ENCODE measurements at places on chromosomes 13 and 19.

DNA sequence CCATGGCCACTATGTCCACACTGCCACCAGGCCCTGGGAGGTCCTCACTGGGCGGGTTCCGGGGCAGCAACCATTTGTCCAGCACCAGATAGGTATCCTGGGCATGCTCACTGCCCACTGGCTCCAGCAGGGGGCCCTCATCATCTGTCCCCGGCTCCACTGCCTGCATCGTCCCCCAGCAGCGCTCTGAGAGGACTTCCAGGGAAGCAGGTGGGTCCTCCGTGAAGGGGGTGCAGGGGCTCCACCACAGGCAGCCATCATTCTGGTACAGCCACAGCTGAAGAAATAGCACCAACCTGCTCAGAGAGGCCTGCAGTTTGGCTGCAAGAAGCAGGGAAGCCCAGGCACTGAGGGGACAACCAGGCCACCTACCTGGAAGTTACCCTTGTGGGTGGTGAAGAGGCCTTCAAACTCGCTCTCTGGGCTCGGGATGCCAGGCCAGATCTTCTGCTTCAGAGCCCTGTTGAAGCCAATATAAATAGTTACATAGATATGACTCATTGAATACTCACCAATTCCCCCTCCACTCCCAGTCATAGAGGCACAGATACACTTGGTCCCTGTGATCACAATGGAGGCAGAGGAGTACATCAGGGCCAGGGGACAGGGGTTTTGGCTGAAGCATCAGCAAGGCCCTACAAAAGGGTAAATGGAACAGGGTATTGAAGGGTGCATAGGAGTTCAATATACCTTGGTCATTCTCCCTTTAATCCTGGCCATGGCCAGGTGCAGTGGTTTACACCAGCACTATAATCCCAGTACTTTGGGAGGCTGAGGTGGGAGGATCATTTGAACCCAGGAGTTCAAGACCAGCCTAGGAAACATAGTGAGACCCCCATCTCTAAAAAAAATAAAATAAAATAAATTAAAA lies 4.1 kb downstream of the SWSAP1 start:
- DNase-seq = peak; percentile 80

DNA sequence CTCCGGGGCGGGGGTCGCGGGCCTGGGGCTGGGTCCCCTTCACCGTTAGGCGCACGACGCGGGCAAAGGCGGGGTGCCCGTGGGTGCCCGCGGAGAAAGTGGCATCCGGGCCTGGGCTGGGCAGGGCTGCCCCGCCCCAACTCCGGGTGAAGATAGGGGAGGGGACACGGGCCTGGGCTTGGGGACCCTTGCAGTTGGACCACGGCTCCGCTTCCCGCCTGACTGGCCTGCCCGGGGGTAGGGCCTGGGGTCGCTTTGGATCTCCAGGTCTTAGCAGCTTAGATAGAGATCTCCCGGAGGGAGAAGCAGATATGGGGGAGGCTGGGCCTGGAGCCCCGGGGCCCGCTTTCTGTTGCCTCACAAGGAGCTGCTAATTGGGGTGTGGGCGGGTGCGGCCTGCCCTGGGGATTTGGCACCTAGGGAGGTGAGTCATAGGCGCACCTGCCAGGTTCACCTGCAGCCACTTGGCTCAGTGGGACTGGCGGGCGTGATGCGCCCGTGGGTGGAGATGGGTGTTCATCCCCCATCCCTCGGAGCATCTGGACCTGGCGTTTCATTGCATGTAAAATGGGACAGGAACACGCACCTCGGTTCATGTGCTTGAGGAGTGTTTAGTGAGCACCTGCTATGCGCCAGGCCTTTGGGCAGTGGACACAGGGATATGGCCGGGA lies 585 bp downstream of the MAP1S start:
- no peak for DNase-seq

DNA sequence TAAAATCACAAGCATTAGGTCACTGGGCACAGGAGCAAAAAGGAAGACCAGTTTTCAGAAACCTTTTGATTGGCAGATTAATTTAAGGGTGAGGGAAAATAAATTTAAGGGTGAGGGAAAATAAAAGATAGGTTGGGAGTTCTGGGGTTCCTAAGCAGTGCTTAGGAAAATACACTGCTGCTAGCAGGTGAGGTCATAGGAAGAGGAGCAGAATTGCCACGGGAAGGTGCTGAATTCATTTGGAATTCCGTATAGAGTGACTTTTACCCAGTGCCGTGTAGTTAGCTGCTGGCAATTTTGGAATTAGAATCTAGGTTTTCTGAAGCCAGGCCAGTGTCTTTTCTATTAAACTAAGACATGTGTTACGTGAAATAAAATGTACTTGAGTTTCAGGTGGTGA lies 59.8 kb downstream of the DGKH start:
- DNase-seq = no peak

DNA sequence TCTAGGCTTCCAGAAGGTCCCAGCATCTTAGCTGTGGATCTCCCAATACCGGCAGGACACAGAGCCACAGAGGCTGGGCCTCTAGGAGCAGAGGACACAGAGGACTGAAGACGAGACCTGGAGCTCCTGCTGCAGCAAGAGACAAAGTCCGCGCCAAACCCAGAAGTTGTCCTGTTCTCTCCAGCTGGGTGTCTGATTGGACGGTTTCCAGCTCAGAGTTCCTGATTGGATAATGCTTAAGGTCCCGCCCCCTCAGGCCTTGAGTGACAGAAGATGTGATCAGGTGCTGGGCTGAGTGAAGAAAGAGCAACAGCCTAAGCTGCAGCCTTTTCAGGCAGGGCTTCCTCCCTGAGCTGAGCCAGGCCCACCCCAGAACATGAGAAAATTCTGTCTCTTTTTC lies 59.9 kb upstream of the ZNF85 start:
- DNase-seq = no peak

DNA sequence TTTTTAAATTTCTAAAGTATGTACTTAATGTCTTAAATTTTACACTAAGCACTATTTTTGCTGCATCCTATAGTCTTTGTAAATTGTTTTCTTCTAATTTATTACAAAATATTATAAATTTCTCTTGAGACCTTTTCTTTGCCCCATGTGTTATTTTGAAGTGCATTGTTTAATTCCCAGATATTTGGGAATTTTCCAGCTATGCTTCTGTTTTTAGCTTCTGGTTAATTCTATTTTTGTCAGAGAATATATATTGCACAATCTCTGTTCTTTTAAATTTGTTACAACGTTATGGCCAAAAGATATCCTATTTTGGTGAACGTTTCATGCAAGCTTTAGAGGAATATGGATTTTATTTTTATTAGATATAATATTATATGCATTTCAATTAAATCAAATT lies 917.4 kb upstream of the MIR17HG start:
- DNase-seq = no peak

DNA sequence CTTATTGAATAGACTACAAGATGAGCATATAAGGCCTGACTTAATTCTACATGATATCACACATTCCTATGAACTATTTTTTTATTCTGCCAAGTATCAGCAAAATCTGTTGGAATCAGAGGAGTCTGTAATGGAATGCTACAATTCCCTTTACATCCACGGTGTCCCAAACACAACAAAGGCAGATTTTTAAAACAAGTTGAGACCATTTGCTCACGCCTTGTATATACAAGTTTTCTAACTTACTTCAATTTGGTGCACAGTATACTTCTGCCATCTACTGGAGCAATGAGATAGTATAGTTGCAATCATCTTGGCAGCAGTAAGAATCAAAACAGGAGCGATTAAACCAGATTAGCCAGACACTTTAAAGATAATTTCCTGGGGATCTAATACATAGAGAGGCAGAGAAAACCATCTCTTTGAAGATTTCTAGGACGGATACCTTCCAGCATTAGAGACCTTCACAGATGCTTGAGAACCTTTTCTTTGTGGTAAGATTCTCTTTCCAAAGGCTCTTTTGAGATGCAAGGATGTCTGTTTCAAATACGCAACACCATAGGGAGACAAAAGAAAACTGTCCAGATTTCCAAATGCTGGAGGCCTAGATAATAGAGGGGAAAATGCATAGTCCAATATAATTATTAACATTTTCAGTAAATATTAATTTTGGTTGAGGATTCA lies 302.0 kb upstream of the MIR17HG start:
- DNase-seq = no peak

- DNase-seq = no peak
Measured at GRCh38 chr13:51647067-51647466, 62.8 kb downstream of the WDFY2 start.

DNA sequence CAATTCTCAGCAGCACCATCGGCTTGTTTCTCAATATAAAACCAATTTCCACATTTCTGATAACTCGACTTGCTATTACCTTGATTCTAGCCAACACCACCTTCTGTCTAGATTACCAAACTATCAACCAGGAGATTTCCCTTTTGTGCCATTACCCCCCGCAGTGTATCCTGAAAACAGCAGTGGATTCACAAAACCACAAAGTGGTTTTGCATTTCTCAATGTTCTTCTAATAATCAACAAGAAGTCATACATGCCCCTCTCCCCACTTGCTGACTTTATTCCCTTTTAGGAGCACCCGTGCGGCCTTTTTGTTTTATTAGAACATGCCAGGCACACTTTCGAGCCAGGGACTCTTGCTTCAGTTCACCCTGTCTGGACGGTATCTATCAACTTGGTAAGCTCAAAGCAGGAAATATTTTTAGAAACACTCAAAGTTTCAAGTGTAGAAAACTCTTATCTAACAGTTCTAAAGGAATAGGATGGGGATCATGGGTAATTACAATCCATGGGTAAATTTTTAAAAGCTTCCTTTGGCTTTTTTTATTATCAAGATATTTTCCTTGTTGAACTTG lies 967.4 kb downstream of the EFNB2 start:
- no peak for DNase-seq

- DNase-seq = no peak
Measured at GRCh38 chr19:38139122-38139521, 84.9 kb downstream of the DPF1 start.

DNA sequence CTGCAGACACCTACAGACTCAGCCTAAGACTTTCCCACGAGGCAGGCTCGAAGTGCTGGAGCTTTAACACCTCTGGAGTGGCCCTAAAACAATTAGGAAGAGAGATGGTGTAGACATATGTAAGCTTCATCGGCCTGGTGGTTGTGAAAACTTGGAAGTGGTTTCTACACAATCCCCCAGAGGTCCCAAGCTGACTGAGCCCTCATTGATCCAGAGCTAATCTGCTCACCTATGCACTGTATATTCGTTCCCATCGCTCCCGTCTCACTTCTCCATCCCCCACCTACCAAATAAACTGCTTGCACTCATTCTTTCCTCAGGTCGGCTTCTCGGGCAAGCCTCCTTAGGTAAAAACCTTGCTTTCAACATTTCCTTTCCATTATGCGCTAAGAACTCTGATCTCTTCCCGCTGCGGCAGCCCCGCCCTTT lies 767 bp upstream of the ZNF793 start:
- DNase-seq = no peak

DNA sequence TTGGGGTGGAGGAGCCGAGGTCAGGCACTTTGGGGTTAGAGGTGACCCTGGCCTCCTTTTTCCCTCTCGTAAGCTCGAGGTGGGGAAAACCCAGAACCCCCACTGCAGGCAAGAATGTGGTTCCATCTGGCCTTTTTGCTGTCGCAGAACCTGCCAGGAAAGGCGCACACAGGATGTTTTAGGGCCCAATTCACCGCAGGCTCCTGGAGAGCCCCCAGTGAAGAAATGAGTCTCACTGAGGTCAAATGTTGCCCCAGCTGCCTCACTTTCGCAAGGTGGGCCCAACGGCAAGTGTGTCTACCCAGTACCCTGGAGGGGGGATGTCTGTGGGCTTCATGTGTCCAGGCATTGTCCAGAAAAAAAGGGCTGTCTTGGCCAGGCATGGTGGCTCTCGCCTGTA lies 61.8 kb downstream of the PEX11G start:
- DNase-seq = no peak

DNA sequence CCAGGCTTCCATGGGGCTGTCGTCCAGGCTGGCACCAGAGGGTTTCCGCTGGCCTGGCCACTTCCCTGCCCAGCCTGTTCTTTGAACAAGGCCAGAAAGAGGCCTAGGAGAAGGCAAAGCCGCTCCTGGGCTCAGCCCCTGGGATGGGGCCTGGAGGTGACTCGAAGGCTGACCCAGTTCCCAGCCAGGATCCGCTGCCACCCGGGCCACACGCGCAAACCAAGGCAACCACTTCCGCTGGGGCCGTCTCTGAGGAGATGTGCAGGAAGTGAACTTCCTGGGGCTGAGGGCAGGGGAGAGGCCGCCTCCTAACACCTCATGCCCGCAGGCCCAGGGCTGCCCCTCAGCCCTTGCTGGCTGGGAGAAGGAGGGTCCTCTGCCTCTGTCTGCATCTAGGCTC lies 15.2 kb downstream of the PLEKHF1 start:
- no peak for DNase-seq

GRCh38 chr19:6774821-6775707 lies 2.6 kb downstream of the VAV1 start:
- DNase-seq = no peak

GRCh38 chr13:97460004-97460775 lies 26.2 kb downstream of the RAP2A start:
- DNase-seq = no peak

DNA sequence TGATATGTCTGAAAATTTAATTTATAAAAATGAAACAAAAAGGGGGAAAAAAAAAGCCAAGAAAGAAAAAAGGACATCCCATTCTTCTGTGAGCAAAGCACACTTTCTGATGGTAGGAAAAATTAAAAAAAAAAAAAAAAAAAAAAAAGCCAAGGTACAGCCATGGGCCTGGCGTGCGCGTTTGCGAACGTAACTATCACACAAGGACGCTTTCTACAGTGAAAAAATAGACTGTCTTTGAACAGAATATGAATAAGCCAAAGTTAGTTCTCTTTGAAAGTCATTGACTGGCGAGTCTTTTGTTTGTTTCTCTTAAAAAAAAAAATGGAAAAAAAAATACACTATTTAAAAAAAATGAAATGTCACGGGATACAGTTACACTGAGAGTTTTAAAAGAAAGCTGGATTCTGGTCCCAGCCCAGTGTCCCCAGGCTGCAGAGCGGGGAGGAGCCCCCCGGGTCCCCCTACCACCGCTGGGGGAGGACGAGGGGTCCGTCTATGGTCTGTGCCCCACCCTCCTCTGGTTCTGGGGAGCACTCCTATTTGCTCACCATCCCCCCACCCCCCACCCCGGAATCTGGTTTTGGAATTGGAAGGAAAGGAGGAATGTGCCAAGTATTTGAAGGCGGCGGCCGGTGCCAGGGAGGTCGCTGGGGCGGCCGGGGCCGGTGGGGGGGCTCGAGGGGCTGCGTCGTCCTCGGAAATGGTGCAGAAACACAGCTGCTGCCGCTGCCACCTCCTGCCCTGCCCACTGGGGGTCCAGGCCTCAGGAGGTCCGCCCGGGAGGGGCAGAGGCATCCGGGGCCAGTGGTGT lies 134.5 kb downstream of the PTPRS start:
- DNase-seq = no peak

DNA sequence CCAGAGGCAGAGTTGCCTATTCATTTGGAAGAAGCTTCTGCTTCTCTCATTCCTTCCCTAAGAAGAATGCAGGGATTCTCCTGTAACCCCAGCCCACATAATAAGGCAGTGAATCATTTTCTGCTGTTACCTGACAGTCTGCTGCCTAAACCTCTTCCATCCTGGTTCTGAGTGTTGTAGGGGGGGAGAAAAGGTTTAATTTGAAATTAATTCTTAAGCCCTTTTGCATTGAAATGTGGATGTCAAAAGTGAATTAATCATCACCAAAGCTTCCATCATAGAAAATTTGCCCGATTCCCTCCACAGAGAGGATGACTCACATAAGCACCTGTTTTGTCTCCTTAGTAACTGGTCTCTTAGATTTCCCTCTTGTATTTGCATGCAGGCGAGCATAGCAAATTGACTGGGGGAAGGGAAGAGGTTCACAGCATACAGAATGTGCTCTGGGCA lies 146.7 kb upstream of the FNDC3A start:
- no peak for DNase-seq
